ENCODE measurements at places on chromosomes 11 and 22.

- DNase-seq = no peak
These were observed 796 bp upstream of the YIF1A start for GRCh38 chr11:66289548-66290329.

- no peak for DNase-seq
These were observed 31.1 kb downstream of the OR6Q1 start for GRCh38 chr11:58061813-58062212.

DNA sequence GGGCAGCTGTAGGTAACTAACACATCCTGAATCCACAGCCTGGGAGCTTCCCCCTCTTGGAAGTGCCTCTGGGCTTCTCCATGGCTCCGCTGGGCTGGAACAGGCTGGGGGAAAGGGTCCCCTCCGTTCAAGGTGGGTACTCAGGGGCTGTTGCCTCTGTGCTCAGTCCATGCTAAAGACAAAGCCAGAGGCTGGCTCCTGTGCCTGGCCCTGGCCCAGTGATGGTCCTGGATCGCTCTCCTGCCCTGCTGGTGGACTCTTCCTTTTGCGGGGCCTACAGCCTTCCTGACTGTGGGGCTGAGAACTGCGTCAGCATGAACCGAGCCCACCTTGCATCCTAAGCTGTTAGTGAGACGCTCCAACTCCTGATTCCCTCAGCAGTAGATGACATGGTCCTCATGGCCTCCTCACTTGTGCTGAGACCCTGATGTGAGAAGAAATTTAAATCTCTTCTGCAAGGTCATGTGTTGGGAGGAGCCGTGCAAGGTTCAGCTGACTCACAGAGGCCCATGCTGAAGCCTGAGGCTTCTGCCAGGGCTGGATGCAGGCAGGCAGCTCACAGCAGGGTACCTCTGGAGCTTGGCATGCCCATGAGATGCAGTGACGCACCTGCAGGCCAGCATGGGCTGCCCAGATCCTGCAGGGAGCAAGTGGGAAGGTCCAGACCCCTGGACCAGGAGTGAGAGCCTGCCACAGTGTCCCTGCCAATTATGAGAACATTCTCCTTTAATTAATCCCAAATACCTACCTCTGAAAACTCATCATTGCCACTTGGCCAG lies 1285.5 kb downstream of the TBC1D22A start:
- DNase-seq = no peak

GRCh38 chr22:41668971-41669911 lies 19.4 kb downstream of the SNU13 start:
- no peak for DNase-seq
